Cardiac septum (tissue), 1 donor: ENCODE measurements at places on chromosomes 16 and 17. TPM values are rescaled to one million over a fixed set of nuclear protein-coding genes. Genes with fewer than 3 reads are reported as not detected.

GRCh38 chr16:17563323-17564091 is 92.7 kb upstream of the XYLT1 start:
- no peak for DNase-seq

- DNase-seq, result no peak
Measured at GRCh38 chr16:24027466-24027865, 191.7 kb downstream of the PRKCB start.

DNA sequence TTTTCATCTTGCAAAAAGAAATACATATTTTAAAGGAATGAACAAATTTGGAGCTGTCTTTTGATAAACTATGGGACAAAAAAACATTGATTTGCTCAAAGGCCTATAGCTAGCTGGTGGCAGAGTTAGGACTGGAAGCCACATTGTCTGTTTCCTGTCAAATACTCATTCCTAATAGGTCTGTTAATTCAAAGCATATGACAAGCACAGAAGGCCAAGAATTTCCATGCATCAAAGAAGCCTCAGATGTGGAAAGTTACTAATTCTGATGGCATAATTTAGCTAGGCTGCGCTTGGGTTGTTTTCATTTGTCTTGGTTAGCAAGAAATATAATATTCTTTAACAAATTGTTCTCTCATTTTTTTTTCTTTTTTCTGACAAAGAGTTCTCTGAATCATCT is 98.0 kb downstream of the CDK5R1 start:
- DNase-seq, result no peak

DNA sequence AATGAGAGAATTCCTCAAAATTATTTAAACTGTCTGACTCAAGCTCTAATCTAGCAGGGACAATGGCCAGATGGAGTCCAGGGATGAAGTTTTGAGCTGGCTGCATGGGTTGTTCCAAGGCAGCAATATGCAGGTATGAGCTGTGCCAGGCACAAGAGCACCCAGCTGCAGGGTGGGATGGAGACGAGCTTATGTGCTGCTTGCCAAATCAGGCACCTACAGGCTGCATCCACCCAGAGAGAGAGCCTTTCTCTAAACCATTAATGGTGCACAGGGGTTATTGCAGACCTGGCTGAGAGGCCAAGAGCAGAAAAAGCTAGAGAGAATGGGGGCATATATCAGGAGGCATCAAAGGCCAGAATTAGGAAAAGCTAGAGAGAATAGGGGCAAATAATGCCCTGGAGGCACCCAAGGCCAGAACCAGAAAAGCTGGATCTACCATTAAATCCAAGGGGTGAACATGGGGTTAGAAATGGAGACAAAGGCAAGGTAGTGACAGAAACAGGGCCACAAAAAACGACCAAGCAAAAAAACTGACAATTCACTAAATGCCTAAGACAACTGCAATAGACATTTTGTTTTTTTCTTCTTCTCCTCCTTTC is 11.0 kb downstream of the KRT33A start:
- no peak for DNase-seq

DNA sequence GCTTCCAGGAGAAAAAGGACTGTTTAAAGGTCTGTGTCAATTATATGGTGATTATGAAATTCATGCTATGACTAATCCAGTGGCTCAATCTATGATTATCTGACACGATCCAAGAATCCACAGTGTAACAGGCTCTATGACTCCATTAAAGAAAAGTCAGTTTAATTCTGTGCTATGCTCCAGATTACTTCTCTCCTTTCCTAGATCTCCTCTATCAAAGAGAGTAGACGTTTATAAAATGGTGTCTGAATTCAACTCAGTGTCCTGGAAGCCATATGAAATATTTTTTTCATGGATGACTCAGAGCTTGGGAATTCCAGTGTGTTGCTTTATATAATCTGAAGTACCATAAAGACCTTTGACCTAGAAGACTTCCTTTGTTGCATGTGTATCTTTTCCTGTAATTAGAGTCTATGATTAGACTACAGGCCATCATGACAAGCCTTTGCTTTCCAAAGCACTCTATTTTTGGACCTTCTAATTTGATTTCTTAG is 27.0 kb upstream of the NF1 start:
- DNase-seq, result no peak

- no peak for DNase-seq
Measured at GRCh38 chr16:49994006-49994405, 31.0 kb upstream of the CNEP1R1 start.

DNA sequence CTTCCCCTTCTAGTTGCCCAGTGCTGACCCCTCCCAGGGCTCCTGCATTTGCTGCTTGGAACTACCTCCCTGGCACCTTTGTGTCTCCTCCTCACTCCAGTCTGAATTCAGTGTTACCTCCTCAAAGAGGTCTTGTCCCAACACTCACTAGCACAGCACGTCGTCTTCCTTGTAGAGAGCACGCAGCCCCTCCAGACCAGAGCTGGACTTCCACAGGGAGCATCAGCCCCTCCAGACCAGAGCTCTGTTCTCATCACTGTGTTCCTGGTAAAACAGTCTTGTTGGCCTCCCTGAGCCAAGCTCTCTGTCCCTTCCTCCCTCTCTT is 27.8 kb upstream of the MGAT5B start:
- DNase-seq, result no peak

Gene HS3ST3A1
- total RNA-seq, result 3.2 TPM

Gene MPV17L
- total RNA-seq, result 5.4 TPM
